ENCODE measurements at places on chromosomes 3 and 15. TPM values are rescaled to one million over a fixed set of nuclear protein-coding genes. Genes with fewer than 3 reads are reported as not detected.

Gene REC114
- not detected for total RNA-seq

Gene ADGRG7
- total RNA-seq, result not detected

Gene STARD5
- total RNA-seq, result 30.9 TPM

Gene TGM5
- not detected for total RNA-seq

Gene GOLGA6B
- not detected for total RNA-seq

Gene U2SURP
- total RNA-seq, result 33.6 TPM

Gene SH3BP5
- 26.5 TPM for total RNA-seq

Gene TIGIT
- not detected for total RNA-seq

Gene SCAANT1
- not detected for total RNA-seq

Gene TMEM158
- total RNA-seq, result 82.2 TPM

Gene C2CD4A
- total RNA-seq, result not detected

Gene FBXL2
- 20.2 TPM for total RNA-seq

Gene SCG3
- not detected for total RNA-seq

Gene CCR3
- total RNA-seq, result 0.33 TPM

Gene TEX55
- total RNA-seq, result not detected

Gene CYB561D2
- total RNA-seq, result 38.5 TPM

Gene DPH6
- total RNA-seq, result 20.9 TPM

Gene TMF1
- total RNA-seq, result 51.9 TPM

Gene SST
- total RNA-seq, result not detected

Gene ITIH3
- not detected for total RNA-seq

Gene GPR176
- 103 TPM for total RNA-seq

Gene ECE2
- total RNA-seq, result under 0.01 TPM

Gene EIF4G1
- 337 TPM for total RNA-seq

Gene DZIP1L
- total RNA-seq, result 34.2 TPM

Gene CCDC39
- total RNA-seq, result 0.17 TPM

Gene IL17RD
- total RNA-seq, result 8.9 TPM

Gene RTP3
- not detected for total RNA-seq
